Keratinocyte (primary cell): ENCODE measurements at places on chromosomes 13 and 19. TPM values are rescaled to one million over a fixed set of nuclear protein-coding genes. Genes with fewer than 3 reads are reported as not detected.

RNF113B gene
- not detected in 3 replicates for polyA plus RNA-seq

GRCh38 chr13:46101484-46102254, 3.2 kb downstream of the CPB2 start:
- peaks cover 6% of the 10 kb centered on the region for H3K4me1 ChIP-seq
- no peaks in the 10 kb centered on the region for H3K36me3 ChIP-seq
- DNase-seq, result no peak
- H3K4me3 ChIP-seq, result no peak overlapping the region
- no peaks in the 10 kb centered on the region for H3K27me3 ChIP-seq

MAG gene
- polyA plus RNA-seq, result not detected in 3 replicates

GRCh38 chr19:21587117-21587461, 81.7 kb downstream of the ZNF429 start:
- H3K36me3 ChIP-seq, result no peaks in the 10 kb centered on the region
- no peak for DNase-seq
- H3K27ac ChIP-seq, result no peak overlapping the region
- H3K4me3 ChIP-seq, result no peak overlapping the region
- no peaks in the 10 kb centered on the region for H3K4me1 ChIP-seq
- H3K27me3 ChIP-seq, result no peaks in the 10 kb centered on the region

GRCh38 chr13:52983836-52984235, 44.8 kb upstream of the OLFM4 start:
- H3K27me3 ChIP-seq, result no peaks in the 10 kb centered on the region
- no peaks in the 10 kb centered on the region for H3K4me1 ChIP-seq
- no peak for DNase-seq
- no peaks in the 10 kb centered on the region for H3K36me3 ChIP-seq
- H3K4me3 ChIP-seq, result no peak overlapping the region
- H3K27ac ChIP-seq, result no peak overlapping the region

- DNase-seq, result no peak
- H3K36me3 ChIP-seq, result no peaks in the 10 kb centered on the region
- H3K4me3 ChIP-seq, result no peak overlapping the region
- peak overlapping the region; percentile 55 for H3K27ac ChIP-seq
Observed at GRCh38 chr19:37977391-37977790, 70.4 kb downstream of the SIPA1L3 start.

SIGLEC7 gene
- not detected in 3 replicates for polyA plus RNA-seq

GRCh38 chr13:69641773-69642172, 465.9 kb upstream of the ATXN8OS start:
- H3K27me3 ChIP-seq, result no peaks in the 10 kb centered on the region
- H3K4me3 ChIP-seq, result no peak overlapping the region
- H3K4me1 ChIP-seq, result no peaks in the 10 kb centered on the region
- no peak overlapping the region for H3K27ac ChIP-seq
- H3K36me3 ChIP-seq, result no peaks in the 10 kb centered on the region

FBXL12 gene
- polyA plus RNA-seq, result 12.6 to 18.2 TPM (median 17.2 TPM) in 3 replicates

SUGT1 gene
- polyA plus RNA-seq, result 25.5 to 43.9 TPM (median 31.9 TPM) in 3 replicates

GRCh38 chr13:66807251-66807650, 422.9 kb downstream of the PCDH9 start:
- H3K27ac ChIP-seq, result no peak overlapping the region
- no peaks in the 10 kb centered on the region for H3K27me3 ChIP-seq
- DNase-seq, result no peak
- no peaks in the 10 kb centered on the region for H3K36me3 ChIP-seq

GRCh38 chr19:10936661-10937084, 8.1 kb downstream of the TIMM29 start:
- H3K27ac ChIP-seq, result no peak overlapping the region
- H3K4me1 ChIP-seq, result peaks cover 9% of the 10 kb centered on the region
- H3K36me3 ChIP-seq, result no peaks in the 10 kb centered on the region
- H3K4me3 ChIP-seq, result no peak overlapping the region
- no peaks in the 10 kb centered on the region for H3K27me3 ChIP-seq

CCDC122 gene
- 0.80 to 1.5 TPM (median 0.90 TPM) in 3 replicates for polyA plus RNA-seq

RFPL4AL1 gene
- polyA plus RNA-seq, result not detected in 3 replicates

DNA sequence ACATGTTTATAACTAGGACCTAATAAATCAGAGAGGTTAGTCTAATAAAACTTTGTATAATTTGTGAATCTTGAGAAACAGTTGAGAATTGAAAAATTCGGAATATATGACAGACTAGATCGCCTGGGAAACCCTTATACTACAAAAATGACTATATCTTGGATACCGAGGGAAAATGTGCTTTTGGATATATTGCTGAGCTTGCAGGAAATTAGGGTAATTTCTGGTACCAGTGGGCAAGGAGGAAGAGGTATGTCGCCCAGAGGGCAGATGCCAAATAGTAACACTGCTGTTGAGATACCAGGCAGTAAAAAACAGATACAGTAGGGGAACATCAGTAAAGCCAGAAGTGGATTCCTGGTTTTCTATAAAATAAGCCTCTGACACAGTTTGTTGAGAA, 17.3 kb downstream of the MPHOSPH8 start:
- H3K27me3 ChIP-seq, result no peaks in the 10 kb centered on the region
- H3K4me3 ChIP-seq, result no peak overlapping the region
- no peak for DNase-seq
- no peaks in the 10 kb centered on the region for H3K4me1 ChIP-seq

GRCh38 chr13:31276421-31276820, 76.6 kb downstream of the B3GLCT start:
- no peak overlapping the region for H3K27ac ChIP-seq
- no peaks in the 10 kb centered on the region for H3K27me3 ChIP-seq
- H3K4me1 ChIP-seq, result no peaks in the 10 kb centered on the region
- no peak overlapping the region for H3K4me3 ChIP-seq

DNA sequence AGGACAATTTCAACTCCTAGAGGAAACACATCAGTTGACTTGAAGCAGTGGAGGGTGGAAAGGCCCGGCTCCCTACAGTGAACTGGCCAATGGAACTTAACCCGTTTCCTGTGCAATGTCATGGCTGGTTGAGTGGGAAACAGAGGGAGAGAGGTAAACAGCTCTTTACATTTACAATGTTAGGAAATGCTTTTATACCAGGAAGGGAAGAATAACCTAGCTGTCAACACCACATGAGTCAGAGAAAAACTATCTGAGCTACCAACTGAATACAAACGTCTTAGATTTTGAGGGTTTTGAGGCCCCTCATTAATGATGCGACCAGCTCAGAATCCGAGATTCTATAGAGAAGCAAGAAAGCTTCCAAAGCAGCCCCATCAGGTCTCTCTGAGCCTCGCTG, 36.7 kb downstream of the CARD8 start:
- H3K27ac ChIP-seq, result no peak overlapping the region
- no peaks in the 10 kb centered on the region for H3K27me3 ChIP-seq
- no peak for DNase-seq
- no peaks in the 10 kb centered on the region for H3K36me3 ChIP-seq

LYPD3 gene
- polyA plus RNA-seq, result 163 to 303 TPM (median 166 TPM) in 3 replicates

- H3K4me1 ChIP-seq, result peaks cover 8% of the 10 kb centered on the region
- peaks cover 34% of the 10 kb centered on the region for H3K27me3 ChIP-seq
Observed at GRCh38 chr13:87680298-87680697, 9.1 kb downstream of the SLITRK5 start.

DNA sequence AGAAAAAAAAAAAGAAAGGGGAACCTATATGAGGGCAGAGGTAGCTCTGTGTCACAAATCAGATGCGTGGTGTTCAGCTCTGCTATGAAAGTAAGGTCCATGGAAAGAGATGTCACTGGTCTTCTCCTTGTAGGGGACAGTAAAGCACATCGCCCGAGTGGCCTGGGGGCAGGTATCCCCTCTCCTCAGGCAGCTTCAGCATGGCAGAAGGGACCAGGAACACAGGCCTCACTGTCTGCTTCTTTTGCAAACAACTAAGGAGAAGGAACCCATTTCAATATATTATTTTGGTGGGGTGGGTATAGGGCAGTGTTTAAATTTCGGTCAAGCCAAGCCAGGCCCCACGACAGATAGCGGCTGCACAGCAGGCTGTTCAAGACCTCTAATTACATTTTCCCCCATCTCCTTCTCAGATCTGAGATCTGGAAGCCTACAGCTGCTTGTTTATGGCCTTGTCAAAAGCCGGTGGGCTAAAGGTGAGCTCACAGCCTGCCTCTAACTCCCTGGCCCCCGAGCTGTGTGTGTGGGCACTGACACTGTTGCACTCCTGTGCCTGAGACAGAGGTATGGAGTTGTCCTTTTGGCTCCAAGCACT, 72.8 kb downstream of the HSPH1 start:
- no peak overlapping the region for H3K27ac ChIP-seq
- H3K4me1 ChIP-seq, result peaks cover 19% of the 10 kb centered on the region
- H3K36me3 ChIP-seq, result no peaks in the 10 kb centered on the region
- no peaks in the 10 kb centered on the region for H3K27me3 ChIP-seq
- no peak overlapping the region for H3K4me3 ChIP-seq

- no peak for DNase-seq
- H3K4me3 ChIP-seq, result peak overlapping the region; percentile 99
- H3K4me1 ChIP-seq, result peaks cover 9% of the 10 kb centered on the region
- H3K27me3 ChIP-seq, result no peaks in the 10 kb centered on the region
- H3K27ac ChIP-seq, result peak overlapping the region; percentile 93
Observed at GRCh38 chr19:16112778-16113177, 1.1 kb downstream of the RAB8A start.

GRCh38 chr19:35767288-35768081, 7.9 kb upstream of the ARHGAP33 start:
- H3K27ac ChIP-seq, result no peak overlapping the region
- H3K36me3 ChIP-seq, result peaks cover 13% of the 10 kb centered on the region
- H3K27me3 ChIP-seq, result no peaks in the 10 kb centered on the region
- no peaks in the 10 kb centered on the region for H3K4me1 ChIP-seq
- no peak overlapping the region for H3K4me3 ChIP-seq

CALR3 gene
- polyA plus RNA-seq, result 0.04 to 0.05 TPM in 2 of 3 replicates, not detected in the other

GRCh38 chr19:31527443-31527842, 178.2 kb upstream of the TSHZ3 start:
- H3K4me3 ChIP-seq, result no peak overlapping the region

DNA sequence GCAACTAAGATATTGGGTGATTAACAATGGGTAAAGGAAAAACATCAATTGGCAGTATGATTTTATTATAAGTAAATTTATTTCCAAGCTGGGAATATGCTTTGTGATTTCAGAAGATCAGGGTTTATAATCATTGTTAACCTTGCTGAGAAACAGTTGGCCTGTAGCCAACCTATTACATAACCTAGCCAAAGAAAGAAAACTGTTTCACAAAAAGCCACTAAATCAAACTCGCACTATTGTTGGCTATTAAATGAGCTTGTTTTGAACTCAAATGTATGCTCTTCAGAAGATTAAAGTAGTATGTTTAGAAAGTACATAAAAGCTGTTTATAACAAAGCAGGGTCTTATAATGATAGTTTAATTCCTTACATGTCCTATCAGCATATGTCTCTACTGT, 151.7 kb downstream of the LHFPL6 start:
- no peak for DNase-seq
- H3K4me3 ChIP-seq, result no peak overlapping the region
- H3K36me3 ChIP-seq, result no peaks in the 10 kb centered on the region

UBE2L5 gene
- 0.26 to 0.38 TPM in 2 of 3 replicates, not detected in the other for polyA plus RNA-seq

ATP4A gene
- not detected in 3 replicates for polyA plus RNA-seq

ZNF528 gene
- 11.1 to 24.9 TPM (median 18.6 TPM) in 3 replicates for polyA plus RNA-seq

DNA sequence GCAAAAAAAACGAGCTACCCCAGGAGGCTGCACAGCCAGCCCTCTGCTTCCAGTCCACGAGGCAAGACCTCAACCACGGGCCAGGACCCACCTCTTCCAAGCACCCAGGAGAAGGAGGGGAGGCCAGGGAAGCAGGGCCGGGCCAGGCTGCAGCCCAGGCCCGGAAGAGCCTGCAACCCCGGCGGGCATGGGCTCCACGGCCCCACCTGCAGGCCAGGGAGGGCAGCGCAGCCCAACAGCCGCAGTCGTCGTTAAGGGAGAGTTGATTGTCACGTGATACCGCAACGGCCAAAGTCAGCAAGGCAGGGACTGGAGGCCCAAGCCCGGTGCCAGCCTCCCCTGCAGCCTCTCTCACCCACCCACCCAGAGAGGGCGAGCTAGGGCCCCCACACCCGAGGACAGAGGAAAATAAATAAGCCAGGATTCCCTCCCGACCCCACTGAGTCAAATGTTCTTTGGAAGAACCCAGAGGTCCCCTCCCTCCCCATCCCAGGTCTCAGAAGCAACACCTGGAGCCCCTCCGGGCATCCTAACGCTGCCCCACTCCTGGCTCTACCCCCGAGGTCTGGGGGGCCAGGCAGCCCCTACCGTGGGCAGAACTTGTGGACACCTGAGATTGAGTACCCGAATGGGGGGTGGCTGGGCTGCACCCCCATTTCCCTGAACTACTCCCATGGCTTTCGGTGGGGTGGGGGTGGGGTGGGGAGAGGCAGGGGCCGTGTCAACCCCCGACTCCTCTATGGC, 5.2 kb upstream of the REXO1 start:
- peaks cover 7% of the 10 kb centered on the region for H3K36me3 ChIP-seq
- no peak for DNase-seq
- H3K4me1 ChIP-seq, result peaks cover 49% of the 10 kb centered on the region
- no peak overlapping the region for H3K27ac ChIP-seq
- no peaks in the 10 kb centered on the region for H3K27me3 ChIP-seq
- no peak overlapping the region for H3K4me3 ChIP-seq

CLEC17A gene
- polyA plus RNA-seq, result 0.04 TPM in 1 of 3 replicates, not detected in the others

TRPC4 gene
- polyA plus RNA-seq, result 0.03 TPM in 1 of 3 replicates, not detected in the others

- H3K4me3 ChIP-seq, result no peak overlapping the region
- peak overlapping the region; percentile 62 for H3K27ac ChIP-seq
- no peaks in the 10 kb centered on the region for H3K27me3 ChIP-seq
Observed at GRCh38 chr19:37997911-37998344, 90.9 kb downstream of the SIPA1L3 start.

GRCh38 chr13:42420304-42420703, 148.4 kb downstream of the AKAP11 start:
- H3K36me3 ChIP-seq, result no peaks in the 10 kb centered on the region
- no peak overlapping the region for H3K27ac ChIP-seq
- H3K4me3 ChIP-seq, result no peak overlapping the region
- no peak for DNase-seq
- H3K27me3 ChIP-seq, result peaks cover 5% of the 10 kb centered on the region

GRCh38 chr19:11535792-11536595, 2.7 kb upstream of the CNN1 start:
- H3K27me3 ChIP-seq, result peaks cover 12% of the 10 kb centered on the region
- no peak for DNase-seq

GRCh38 chr13:49218493-49219051, 1.6 kb upstream of the MLNR start:
- H3K4me3 ChIP-seq, result no peak overlapping the region
- H3K4me1 ChIP-seq, result no peaks in the 10 kb centered on the region
- H3K27me3 ChIP-seq, result peaks cover 61% of the 10 kb centered on the region
- no peak for DNase-seq
- H3K36me3 ChIP-seq, result no peaks in the 10 kb centered on the region
- no peak overlapping the region for H3K27ac ChIP-seq

GRCh38 chr13:93789058-93789457, 562.5 kb downstream of the GPC6 start:
- H3K27me3 ChIP-seq, result no peaks in the 10 kb centered on the region
- no peak overlapping the region for H3K27ac ChIP-seq
- H3K4me1 ChIP-seq, result no peaks in the 10 kb centered on the region
- no peaks in the 10 kb centered on the region for H3K36me3 ChIP-seq
- DNase-seq, result no peak

DNA sequence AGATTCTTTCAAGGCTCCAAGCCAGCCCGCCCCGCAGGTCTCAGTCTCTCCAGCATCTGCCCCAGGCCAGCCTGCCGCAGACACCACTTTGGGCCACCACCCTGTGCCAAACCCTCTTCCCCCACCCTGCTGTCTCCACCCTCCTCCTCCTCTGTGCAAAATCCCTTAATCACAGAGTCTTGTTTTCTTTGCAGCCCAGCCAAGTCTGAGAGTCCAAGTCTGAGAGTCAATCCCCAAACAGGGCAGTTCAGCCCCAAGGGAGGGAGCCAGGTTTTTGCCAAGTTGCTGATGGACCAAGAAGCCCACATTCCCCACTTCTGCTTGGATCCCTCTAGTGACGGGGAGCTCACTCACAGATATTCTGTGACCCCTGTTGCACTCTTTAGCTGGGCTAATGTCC, 3.1 kb downstream of the ADAMTS10 start:
- H3K27me3 ChIP-seq, result peaks cover 19% of the 10 kb centered on the region
- no peaks in the 10 kb centered on the region for H3K4me1 ChIP-seq
- H3K36me3 ChIP-seq, result no peaks in the 10 kb centered on the region
